Activated CD4-positive, alpha-beta T cell treated with anti-CD3 and anti-CD28 coated beads for 24 hours (primary cell): ENCODE measurements at places on chromosomes 5 and 9.

- no peak for DNase-seq
Observed at GRCh38 chr9:4422495-4422894, 67.8 kb upstream of the SLC1A1 start.

DNA sequence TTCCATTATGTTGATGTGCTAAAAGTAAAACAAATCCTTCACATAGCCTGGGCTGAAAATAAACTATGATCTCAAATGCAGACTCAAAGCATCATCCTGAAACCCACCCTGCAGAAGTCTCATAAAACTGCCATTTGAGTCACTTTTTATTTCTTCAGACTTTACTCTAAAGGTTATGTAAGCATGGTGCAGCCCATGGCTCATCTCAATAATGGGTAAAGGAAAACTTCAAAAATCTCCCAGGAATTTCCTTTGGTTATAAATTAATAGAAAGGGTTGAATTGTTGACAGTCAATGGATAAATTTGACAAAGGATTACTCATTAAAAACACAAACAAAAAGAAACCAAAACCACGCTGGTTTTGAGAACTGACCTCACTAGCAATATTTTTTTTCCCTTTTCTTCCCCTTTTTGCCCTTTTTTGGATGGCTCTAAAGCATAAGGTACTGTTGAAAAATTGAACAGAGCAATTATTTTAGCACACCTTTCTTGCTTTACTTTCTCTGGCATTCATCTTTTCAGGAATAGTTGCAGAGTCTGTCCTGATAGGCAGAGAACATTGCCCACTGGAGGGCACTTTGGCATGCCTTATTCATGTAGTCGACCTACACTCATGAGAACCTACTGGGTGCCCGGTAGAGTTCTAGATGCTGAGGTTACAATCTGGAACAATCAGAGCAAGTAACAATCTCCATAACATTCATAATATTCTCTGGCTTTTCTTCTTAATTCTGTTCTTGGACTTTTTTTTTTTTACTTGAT is 191.4 kb downstream of the TMEM167A start:
- DNase-seq, result no peak

GRCh38 chr9:111924281-111924680 is 27.7 kb downstream of the UGCG start:
- no peak for DNase-seq

- no peak for DNase-seq
Observed at GRCh38 chr5:65588694-65589093, 25.6 kb downstream of the PPWD1 start.
